CD4-positive, alpha-beta T cell treated with Interleukin-21 for 1 hour (primary cell): ENCODE measurements at places on chromosomes 2 and 18.

DNA sequence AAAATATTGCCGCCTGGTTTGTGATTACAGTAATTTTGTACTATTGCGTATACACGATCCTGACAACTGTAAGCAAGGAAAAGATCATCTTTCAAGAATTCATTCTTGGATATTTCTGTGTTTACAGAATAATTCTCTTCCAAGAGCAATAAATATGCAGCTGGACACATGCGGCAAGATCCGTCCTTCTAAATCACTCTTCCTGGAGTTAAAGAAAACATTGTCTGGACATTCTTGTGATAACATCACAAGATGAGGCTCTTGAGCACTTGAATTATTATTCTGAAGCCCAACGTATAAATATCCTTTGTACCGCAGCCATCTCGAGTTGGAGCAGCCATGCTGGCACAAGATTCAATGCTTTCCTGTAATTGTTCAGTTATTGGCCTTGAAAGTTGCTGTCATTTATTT, 9.9 kb downstream of the FHL2 start:
- DNase-seq, result no peak

DNA sequence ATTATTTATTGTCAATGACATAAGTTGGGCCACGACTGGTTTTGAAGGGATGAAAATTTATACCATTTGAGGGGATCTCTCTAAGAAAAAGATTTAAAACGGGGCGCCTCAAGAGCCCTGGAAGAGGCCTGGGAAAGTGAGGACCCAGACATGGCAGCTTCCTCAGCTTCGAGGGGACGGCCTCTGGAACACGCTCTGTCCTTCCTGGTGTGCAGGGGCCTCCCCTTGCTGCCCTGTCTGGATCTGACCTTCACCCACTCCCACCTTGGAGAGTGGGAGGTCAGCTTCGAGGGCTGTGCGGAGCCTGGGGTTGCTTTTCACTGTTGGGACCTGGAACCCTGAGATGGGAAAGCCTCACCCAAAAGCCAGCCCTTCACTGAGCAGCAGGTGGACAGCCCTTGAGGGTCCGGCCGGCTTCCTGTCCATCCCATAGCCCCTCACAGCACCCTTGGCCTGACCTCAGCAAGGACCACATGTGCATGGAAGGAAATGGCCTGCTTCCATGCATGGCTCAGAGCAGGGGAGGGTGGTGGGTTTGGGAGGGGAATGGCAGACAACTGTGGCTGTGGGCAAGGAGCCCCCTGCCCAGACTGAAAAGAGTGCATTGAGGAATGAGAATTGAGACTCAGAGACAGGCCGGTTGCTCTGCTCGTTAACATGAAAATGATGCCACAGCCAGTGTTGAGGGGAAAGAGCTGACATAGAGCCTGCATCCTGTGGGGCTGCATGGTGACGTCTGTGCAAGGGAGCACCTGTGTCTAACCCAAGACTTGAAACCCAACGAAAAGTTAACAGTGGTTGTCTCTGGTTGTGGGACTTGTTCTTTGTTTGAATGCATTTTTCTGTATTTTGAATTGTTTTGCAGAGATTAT, 16.3 kb downstream of the FBLN7 start:
- no peak for DNase-seq

DNA sequence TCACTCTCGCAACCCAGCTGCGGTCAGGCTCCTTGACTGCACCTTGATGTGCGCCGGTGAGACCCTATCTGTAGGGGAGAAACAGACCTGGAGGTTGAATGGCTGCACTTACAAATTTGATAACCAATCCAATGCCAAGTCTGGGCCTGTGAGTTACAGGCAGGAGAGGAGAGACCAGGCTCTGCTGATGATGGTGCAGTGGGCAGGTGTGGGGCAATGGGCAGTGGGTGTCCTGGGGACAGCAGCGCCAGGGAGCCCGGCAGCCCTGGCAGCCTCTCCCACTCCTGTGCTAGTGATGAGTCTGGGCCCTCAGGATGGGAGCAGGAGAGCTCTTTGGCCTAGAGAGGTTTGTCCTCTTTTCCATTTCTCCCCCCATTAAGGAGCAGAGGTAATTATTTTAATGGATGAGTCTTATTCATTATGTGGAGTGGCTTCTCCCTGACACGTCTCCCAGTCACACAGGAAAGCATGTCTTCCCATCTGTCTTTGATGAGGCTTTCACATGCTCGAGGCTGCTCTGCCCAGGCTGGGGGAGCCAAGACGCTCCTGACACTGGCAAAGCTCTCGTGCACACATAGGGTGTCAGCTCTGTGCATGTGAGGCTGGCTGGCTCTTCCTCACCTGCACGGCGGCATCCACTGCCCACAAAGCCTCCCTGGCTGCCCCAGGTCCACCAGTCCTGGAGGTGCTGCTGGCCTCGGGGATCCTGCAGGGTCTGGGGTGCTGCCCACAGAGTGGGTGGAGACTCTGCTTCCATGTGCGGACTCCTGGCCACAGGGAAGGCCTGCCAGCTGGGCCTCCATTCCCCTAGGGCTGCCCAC, 10.0 kb upstream of the ALLC start:
- no peak for DNase-seq

DNA sequence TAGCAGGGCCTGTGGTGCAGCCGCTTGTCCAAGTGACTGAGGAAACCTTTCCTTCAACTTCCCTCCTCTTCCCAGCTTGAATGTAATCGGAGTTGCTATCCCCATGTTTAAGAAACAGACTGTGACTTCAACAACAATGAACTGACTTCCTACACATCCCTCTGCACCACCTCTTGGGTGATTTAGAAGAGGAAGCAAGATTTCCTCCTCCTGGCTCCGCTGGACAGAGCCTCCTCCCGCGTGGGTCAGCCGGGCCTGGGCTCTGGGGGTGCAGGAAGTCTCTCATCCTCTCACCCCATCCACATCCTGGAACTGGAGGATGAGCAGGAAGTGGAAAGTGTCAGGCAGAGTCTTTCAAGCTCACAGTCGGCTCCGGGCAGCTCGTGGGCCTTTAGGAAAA, 84.3 kb downstream of the GATA6 start:
- DNase-seq, result no peak
